ENCODE measurements at places on chromosomes 5 and 9. TPM values are rescaled to one million over a fixed set of nuclear protein-coding genes. Genes with fewer than 3 reads are reported as not detected.
A peak's percentile ranks its signal among the peaks of the same experiment; 100 is the strongest.

DNA sequence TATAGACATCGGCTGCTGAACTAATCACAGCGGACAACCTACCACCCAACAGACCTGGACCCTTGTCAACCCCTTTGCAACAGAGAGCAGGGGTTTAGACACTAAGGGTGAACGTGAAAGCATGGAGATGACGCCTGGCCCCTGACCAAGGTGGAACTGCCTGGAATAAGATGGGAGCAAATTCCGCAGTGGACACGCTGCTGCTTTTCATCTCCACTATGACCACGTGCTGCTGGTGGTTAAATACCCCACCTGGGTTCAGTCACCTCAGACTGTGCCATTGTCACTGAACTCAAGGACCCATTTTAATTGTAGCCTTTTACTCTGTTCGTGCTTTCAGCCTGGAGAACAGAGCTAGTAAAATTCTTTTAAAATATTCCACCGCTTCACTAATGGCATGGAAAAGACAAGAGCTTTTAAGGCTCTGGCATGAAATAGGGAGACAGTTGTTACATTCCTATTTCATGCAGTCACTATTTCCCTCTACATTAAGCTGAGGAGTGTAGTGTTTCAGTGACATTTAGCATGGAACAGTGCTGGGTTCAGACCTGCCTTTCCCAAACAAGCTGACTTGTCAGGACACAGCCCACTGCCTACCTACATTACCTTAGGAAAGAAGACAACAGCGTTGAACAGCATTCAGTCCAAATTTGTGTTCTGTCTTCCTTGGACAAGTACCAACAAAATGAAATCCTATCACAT is 96.8 kb downstream of the ANKRD18B start:
- peaks cover 39% of the 10 kb centered on the region for H3K27me3 ChIP-seq
- no peaks in the 10 kb centered on the region for H3K36me3 ChIP-seq
- DNase-seq, result no peak
- H3K27ac ChIP-seq, result no peak overlapping the region

DNA sequence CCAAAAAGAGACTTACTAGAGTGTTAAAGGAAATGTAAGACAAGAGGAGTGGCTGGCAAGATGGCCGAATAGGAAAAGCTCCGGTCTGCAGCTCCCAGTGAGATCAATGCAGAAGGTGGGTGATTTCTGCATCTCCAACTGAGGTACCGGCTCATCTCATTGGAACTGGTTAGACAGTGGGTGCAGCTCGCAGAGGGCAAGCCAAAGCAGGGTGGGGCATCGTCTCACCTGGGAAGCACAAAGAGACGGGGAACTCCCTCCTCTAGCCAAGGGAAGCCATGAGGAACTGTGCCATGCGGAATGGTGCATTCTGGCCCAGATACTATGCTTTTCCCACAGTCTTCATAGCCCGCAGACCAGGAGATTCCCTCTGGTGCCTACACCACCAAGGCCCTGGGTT is 308.7 kb downstream of the AGTPBP1 start:
- H3K4me1 ChIP-seq, result no peaks in the 10 kb centered on the region
- no peak for DNase-seq
- no peak overlapping the region for H3K27ac ChIP-seq
- H3K36me3 ChIP-seq, result no peaks in the 10 kb centered on the region

GRCh38 chr9:20236676-20237075 is 385.6 kb downstream of the MLLT3 start:
- peaks cover 21% of the 10 kb centered on the region for H3K27me3 ChIP-seq
- peaks cover 11% of the 10 kb centered on the region for H3K36me3 ChIP-seq
- no peak for DNase-seq
- no peak overlapping the region for H3K27ac ChIP-seq
- H3K4me1 ChIP-seq, result peaks cover 28% of the 10 kb centered on the region

- peaks cover 30% of the 10 kb centered on the region for H3K4me1 ChIP-seq
- peak; percentile 60 for DNase-seq
- H3K4me3 ChIP-seq, result peak overlapping the region; percentile 8
- H3K27me3 ChIP-seq, result no peaks in the 10 kb centered on the region
Observed at GRCh38 chr5:41748631-41749030, 121.6 kb downstream of the OXCT1 start.

Gene SHISAL2B
- total RNA-seq, result not detected

Gene RNF183
- total RNA-seq, result 0.69 TPM

- peaks cover 73% of the 10 kb centered on the region for H3K4me1 ChIP-seq
- DNase-seq, result no peak
- no peak overlapping the region for H3K4me3 ChIP-seq
- H3K27ac ChIP-seq, result no peak overlapping the region
- H3K27me3 ChIP-seq, result no peaks in the 10 kb centered on the region
- peaks cover 20% of the 10 kb centered on the region for H3K36me3 ChIP-seq
Observed at GRCh38 chr5:67199859-67200258, 3.3 kb upstream of the CD180 start.

- H3K4me3 ChIP-seq, result no peak overlapping the region
- peak overlapping the region; percentile 26 for H3K27ac ChIP-seq
- no peak for DNase-seq
- H3K36me3 ChIP-seq, result peaks cover 4% of the 10 kb centered on the region
- H3K4me1 ChIP-seq, result no peaks in the 10 kb centered on the region
- no peaks in the 10 kb centered on the region for H3K27me3 ChIP-seq
Observed at GRCh38 chr9:128808543-128808942, 9.8 kb upstream of the ENDOG start.

GRCh38 chr5:97163360-97163764 is 19.7 kb downstream of the RIOK2 start:
- H3K27me3 ChIP-seq, result no peaks in the 10 kb centered on the region
- peaks cover 11% of the 10 kb centered on the region for H3K36me3 ChIP-seq
- H3K4me3 ChIP-seq, result no peak overlapping the region
- H3K27ac ChIP-seq, result no peak overlapping the region
- no peak for DNase-seq
- peaks cover 6% of the 10 kb centered on the region for H3K4me1 ChIP-seq

DNA sequence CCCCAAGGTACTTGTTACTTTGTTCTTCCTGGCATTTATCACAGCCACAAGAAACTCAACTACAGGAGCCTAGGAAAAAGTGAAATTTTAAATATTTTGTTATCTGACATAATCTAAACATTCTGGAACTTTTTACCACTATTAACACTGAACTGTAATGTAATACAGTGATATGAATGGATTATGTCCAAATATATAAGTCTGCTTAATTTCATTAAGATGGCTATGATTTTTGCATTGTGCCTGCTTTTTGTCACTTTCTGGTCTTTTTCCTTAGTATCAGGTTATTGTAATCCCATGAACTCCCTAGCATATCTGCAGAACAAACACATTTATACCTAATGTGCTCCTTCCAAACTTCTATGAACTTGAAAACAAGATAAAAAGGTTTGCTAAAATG is 35.8 kb downstream of the PJA2 start:
- no peaks in the 10 kb centered on the region for H3K27me3 ChIP-seq
- H3K4me1 ChIP-seq, result peaks cover 22% of the 10 kb centered on the region
- DNase-seq, result no peak
- H3K4me3 ChIP-seq, result no peak overlapping the region
- peaks cover 14% of the 10 kb centered on the region for H3K36me3 ChIP-seq

Gene TXNDC8
- not detected for total RNA-seq

Gene PCDHGA9
- total RNA-seq, result 0.09 TPM

- H3K4me1 ChIP-seq, result peaks cover 46% of the 10 kb centered on the region
- peak overlapping the region; percentile 97 for H3K27ac ChIP-seq
- DNase-seq, result no peak
- peak overlapping the region; percentile 94 for H3K4me3 ChIP-seq
- peaks cover 7% of the 10 kb centered on the region for H3K36me3 ChIP-seq
- H3K27me3 ChIP-seq, result no peaks in the 10 kb centered on the region
Observed at GRCh38 chr9:4738866-4739586, 2.0 kb downstream of the AK3 start.

GRCh38 chr9:111429175-111429574 is 55.0 kb downstream of the ECPAS start:
- no peak overlapping the region for H3K4me3 ChIP-seq
- H3K4me1 ChIP-seq, result peaks cover 13% of the 10 kb centered on the region
- peaks cover 6% of the 10 kb centered on the region for H3K36me3 ChIP-seq

DNA sequence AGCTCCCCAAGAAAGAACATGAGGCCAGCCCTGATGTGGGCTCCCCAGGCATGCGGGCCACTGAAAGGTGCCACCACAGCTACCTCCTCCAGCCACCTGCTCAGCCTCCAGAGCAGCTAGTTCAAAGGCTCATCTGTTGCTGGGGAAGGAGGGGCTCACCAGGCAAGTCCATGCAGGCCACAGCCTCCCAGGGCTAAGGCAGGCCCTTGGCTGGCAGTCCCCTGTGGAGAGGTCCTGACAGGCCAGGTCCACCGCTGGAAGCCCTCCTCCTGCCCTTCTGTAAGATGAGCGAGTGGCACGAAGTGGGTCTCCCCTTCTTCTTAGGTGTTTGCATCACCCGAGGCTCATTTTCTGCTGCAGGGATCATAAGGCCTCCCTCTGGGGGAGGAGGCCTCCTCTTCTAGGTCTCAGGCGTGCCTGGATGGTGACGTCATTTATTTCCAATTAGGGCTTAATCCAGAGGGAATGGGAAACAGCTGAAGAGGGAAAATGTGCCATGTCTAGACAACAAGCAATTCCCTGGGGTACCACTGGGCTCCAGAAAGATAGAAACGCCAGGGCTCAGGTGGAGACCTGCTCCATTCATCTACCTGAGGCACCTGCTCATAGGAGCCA is 91.6 kb downstream of the CFAP90 start:
- no peaks in the 10 kb centered on the region for H3K36me3 ChIP-seq
- DNase-seq, result no peak

Gene TCF7
- 265 TPM for total RNA-seq

Gene MSX2
- total RNA-seq, result 0.28 TPM

Gene ARID3C
- 0.29 TPM for total RNA-seq

DNA sequence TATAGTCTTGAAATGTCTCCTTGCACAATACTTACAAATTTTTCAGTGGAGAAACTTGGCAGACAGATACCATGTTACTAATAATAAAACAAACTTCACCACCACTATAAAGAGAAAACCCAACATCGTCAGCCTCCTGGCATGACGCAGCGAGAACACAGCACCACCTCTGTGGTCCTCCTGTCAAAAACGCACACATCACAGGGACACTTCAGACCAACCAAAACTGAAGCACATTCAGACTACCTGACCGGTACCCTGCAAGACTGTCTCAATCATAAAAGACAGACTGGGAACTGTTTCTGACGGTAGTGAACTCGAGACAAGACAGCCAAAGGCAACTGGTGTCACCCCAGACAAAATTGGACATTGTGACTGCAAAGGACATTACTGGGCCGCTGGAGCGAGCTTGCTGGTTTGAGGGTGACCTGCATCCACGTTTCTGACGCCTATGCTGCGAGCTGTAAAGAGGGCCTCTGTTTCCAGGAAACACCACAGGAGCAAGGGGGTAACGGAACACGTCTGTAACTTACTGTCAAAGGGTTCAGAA is 34.4 kb downstream of the NSUN2 start:
- peaks cover 4% of the 10 kb centered on the region for H3K4me1 ChIP-seq
- H3K27me3 ChIP-seq, result no peaks in the 10 kb centered on the region
- H3K4me3 ChIP-seq, result no peak overlapping the region

DNA sequence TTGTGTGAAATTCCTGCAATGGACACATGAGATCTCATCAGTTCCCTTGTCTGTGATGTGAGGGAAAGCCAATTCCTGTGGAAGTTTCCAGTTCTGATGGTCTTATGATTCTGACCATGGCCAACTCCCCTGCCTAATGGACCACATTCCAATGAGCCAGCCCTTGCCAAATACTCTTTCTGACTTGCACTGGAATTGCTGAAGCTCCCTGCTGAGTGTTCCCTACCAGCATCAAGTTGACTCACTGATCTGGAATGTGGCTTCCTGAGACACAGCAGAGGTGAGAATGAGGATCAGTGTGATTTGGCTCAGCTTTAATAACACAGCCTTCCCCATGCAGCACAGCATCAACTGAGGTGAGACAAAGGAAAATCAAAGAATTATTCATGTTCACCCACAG is 427.8 kb downstream of the KDM4C start:
- H3K27ac ChIP-seq, result no peak overlapping the region
- H3K4me1 ChIP-seq, result no peaks in the 10 kb centered on the region
- DNase-seq, result no peak
- H3K27me3 ChIP-seq, result no peaks in the 10 kb centered on the region
- peaks cover 20% of the 10 kb centered on the region for H3K36me3 ChIP-seq

GRCh38 chr5:55497712-55498111 is 37.1 kb downstream of the PLPP1 start:
- DNase-seq, result no peak
- peaks cover 9% of the 10 kb centered on the region for H3K4me1 ChIP-seq

Gene JAKMIP2
- 1.2 TPM for total RNA-seq

DNA sequence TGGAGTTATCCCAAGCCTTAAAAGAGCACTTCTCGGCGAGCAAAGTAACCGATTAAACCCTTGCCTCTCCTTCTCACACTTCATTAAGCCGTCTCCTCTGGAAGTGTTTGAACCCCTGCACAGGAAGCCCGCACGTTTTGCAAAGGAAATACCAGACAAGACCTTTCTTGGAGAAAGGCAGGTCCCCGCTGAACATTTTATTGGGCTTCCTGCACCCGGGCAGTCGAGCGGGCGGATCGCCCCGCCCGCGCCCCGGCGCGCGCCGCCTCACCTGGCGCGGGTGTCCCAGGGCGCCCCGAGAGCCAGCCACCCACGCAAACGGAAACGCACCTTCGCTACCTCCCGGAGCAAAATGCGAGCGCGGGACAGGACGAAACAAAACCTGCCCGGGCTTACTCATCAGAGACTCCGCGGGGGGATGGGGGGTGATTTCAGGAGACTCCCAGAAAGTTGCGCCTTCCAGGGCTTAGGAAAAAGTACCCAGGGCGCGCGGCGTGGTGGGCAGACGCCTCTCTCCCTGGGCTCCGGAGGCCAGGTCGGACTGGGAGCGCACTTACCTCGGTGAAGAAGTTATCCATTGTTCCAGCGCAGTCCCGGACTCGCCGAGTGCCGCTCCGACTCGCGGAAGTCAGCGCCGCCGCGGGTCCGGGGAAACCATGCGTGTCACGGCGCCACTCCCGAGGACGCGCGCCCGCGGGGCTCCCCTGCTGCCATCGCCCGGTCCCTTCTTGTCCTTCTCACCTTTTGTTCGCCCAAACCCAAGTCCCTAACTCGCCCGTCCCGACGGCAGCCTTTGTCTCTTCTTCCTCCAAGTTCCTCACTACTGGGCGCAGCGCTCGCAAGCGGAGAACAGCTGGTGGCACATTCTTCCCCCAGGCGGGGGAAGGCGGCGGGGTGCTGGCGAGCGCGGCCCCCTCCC is 598 bp downstream of the MYO10 start:
- peaks cover 28% of the 10 kb centered on the region for H3K4me1 ChIP-seq
- no peak overlapping the region for H3K27ac ChIP-seq

GRCh38 chr9:37539634-37540033 is 36.5 kb downstream of the FBXO10 start:
- no peak overlapping the region for H3K27ac ChIP-seq
- H3K4me1 ChIP-seq, result no peaks in the 10 kb centered on the region
- no peak for DNase-seq
- no peak overlapping the region for H3K4me3 ChIP-seq

DNA sequence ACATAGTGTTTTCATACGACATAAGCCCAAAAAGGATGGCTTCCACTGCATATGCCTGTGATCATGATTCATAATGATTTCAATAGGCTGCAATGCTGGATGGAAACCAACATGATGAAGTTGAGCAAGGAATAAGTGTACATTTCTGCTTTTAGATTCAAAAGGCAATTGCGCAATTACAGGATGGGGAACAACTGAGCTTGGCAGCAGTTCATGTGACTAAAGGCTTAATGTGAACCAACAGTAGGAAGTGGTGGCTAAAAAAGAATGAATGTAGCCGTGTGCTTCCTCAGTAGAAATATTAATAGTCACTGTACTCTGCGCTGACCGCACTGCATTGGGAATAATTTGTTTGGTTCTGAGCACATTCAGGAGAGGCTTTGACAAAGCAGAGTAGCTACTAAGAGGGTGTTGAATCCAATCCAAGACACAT is 51.2 kb downstream of the SLC1A3 start:
- DNase-seq, result no peak
- H3K27ac ChIP-seq, result no peak overlapping the region
- no peak overlapping the region for H3K4me3 ChIP-seq
- peaks cover 8% of the 10 kb centered on the region for H3K27me3 ChIP-seq

Gene PCDHGA1
- total RNA-seq, result 0.05 TPM
